ENCODE measurements at places on chromosomes 5 and 9.

GRCh38 chr5:109838157-109838556 is 148.4 kb downstream of the MAN2A1 start:
- no peak for DNase-seq

DNA sequence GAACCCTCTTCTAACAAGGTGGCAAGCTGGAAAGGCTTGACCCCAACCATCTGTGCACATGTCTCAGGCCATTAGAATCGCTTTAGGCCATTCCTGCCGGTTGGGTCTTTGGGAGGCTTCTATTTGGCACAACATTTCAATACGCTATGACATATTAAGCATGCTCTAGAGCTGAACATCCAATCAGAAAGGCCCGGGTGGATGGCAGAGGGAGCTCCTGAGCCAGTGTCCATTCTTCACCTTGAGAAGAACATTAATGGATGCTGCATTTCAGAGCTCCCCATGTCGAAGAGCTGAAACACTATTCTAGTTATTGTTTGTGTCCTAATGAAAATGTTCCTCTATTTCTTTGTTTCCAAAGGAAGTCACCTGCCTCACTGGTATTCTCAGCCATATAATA is 12.8 kb downstream of the SPATA9 start:
- no peak for DNase-seq

DNA sequence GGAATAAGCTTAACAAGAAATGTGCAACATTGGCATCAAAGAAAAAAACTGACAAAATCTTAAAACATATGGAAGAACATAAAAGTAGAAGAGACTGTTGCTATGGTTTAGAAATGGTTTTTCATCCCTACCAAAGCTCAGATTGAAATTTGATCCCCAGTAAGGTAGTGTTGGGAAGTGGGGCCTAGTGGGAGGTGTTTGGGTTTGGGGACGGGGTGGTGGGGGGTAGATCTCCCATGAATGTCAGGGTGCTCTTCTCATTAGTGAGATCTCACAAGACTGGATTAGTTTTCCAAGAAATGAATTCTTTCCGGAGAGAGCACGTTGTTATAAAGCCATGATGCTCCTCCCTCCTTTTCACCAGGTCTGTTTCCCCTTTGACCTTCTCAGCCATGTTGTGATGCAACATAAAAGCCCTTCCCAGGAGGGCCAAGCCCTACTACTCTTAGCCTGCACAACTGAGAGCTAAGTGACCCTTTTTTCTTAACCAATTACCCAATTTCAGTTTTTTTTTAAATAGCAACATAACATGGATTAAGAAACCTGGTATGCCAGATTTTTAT is 10.6 kb downstream of the TMEM167A start:
- DNase-seq: no peak

DNA sequence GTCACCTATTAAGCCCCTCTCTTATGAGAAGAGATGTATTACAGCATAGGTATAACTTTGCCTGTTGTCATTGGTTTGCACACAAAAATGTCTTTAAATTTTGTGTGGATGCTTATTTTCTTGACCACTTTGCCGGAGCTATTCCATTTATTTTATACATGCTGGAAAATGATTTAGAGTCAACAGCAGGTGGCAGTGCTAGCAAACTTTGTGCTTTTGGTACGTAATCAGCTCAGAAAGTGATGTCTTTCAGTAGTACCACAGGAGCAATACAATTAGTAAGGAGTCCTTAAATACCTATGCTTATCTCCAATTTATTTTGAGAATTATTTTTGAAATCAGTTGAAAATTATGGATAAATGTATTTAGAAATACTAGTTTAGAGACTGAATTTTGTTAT is 19.8 kb upstream of the NUDT12 start:
- peak; percentile 18 for DNase-seq

- DNase-seq: no peak
Observed at GRCh38 chr5:124697501-124697900, 48.9 kb downstream of the ZNF608 start.

DNA sequence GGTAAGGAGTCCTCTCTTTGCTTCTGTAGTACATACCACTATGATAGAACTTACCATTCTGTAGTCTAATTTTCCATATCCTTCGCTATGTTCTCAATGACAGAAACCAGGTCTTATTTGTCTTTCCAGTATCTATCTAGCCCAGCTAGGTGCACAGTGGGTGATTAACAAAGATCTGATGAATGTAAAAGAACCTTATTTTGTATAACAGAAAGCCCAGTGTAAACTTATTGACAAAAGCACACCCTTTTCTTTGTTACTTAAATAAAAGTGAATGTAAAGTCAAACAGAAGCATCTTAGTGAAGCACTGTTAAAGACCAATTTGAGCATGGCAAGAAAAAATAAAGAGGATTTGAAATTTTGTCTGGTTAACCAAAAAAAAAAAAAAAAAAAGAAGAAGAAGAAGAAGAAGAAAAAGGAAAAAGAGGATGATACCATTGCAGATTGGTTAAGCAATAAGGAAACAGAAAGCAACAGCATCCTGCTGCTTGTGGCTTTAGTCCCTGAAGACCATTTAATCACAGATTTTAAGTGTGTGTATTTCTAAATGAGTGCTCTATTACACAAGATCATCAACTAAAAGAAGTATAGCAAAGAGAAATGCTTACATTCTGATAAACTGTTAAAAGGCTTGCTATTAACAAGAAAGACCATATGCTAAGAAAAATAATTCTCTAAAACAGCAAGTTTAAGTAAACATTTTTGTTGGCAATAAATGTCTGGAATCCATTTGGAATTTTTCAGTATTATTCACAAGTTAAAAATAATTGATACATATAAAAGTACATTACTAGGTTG is 21.2 kb downstream of the MEGF9 start:
- DNase-seq: no peak

DNA sequence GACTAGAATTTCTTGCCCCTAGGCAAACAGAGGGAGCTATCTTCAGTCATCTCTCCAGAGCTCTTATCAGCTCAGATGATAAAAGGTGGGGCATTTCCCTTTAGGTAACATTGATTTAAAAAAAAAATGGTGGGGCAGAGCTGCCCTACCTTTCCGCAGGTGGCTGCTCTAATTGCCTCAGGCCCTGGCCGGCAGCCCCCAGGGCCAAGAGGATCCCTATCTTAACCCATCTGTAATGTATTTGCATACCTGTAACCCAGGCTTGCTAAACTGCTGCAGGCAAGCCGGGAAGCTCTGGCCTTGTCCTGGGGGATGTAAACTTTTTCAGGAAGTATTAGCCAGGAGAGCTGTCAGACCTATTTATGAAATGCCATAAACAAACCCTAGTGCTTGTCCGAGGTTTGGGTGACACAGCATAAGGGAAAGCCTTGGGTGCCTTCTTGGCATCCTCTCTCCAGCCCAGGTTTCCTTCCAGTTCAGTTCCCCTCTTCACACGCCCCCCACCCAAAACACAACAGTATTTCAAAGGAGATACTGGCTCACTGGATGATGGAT is 20.9 kb upstream of the ZSWIM6 start:
- no peak for DNase-seq

GRCh38 chr5:4625206-4625896 is 514.8 kb upstream of the ADAMTS16 start:
- no peak for DNase-seq

GRCh38 chr5:82374637-82375036 is 96.5 kb upstream of the RPS23 start:
- no peak for DNase-seq

DNA sequence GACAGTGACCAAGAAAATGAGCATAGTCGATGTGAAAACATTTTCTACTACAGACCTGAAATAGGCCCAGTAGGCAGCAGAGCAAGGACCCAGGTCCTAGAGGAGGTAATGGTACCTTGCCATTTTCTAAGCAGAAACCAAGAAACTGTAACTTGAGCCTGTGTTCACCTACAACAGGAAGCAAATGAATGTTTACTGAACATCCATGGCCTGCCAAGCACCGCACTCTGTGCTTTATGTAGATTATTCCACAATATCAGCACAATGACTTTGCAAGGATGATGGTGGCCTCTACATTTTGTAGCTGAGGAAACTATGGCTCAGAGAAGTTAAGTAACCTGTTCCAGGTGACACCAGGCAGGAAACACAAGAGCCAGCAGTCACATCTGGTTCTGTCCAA is 215.3 kb downstream of the SPOCK1 start:
- no peak for DNase-seq

DNA sequence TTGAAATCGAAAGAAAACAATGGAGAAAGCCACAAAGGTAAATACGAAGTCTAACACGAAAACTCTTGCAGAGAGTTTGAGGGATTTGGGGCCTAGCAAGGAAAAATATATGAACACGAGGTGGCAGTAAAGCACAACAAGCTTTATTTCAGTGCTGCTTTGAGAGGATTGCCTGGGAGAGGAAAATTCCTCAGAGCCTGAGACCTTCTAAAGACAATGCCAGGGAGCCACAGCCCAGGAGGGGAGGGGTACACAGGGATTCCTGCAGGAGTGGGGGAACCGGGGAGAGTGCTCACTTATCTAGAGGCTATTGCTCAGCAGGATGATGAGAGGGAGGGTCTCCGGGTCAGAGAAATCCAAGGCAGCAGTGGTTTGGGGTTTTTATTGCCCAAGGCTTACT is 134.9 kb upstream of the ADCY2 start:
- peak; percentile 19 for DNase-seq

GRCh38 chr9:107833295-107833694 is 343.7 kb upstream of the KLF4 start:
- no peak for DNase-seq

DNA sequence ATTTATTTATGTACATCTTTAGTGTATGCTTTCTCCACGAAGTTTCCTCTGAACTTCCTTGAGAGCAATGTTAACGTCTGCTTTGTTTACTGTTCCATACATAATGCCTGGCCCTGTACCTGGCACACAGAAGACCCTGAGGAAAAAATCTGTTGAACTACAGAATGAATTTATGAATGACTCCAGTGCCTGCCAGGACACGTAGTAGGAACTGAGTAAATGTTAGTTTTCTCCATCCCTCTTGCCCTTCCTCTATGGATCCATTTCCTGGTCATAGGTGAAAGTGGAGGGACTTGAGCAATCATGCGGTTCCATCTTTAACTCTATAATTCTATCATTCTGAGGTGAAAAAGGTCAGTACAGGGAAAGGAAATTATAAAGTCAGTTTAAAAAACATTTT is 117.7 kb downstream of the MAPKAP1 start:
- DNase-seq: no peak

GRCh38 chr5:124662181-124662781 is 84.2 kb downstream of the ZNF608 start:
- DNase-seq: peak; percentile 65

GRCh38 chr9:135849181-135849580 is 58.2 kb downstream of the CAMSAP1 start:
- DNase-seq: no peak

- no peak for DNase-seq
Observed at GRCh38 chr9:26058111-26058895, 380.1 kb upstream of the TUSC1 start.

DNA sequence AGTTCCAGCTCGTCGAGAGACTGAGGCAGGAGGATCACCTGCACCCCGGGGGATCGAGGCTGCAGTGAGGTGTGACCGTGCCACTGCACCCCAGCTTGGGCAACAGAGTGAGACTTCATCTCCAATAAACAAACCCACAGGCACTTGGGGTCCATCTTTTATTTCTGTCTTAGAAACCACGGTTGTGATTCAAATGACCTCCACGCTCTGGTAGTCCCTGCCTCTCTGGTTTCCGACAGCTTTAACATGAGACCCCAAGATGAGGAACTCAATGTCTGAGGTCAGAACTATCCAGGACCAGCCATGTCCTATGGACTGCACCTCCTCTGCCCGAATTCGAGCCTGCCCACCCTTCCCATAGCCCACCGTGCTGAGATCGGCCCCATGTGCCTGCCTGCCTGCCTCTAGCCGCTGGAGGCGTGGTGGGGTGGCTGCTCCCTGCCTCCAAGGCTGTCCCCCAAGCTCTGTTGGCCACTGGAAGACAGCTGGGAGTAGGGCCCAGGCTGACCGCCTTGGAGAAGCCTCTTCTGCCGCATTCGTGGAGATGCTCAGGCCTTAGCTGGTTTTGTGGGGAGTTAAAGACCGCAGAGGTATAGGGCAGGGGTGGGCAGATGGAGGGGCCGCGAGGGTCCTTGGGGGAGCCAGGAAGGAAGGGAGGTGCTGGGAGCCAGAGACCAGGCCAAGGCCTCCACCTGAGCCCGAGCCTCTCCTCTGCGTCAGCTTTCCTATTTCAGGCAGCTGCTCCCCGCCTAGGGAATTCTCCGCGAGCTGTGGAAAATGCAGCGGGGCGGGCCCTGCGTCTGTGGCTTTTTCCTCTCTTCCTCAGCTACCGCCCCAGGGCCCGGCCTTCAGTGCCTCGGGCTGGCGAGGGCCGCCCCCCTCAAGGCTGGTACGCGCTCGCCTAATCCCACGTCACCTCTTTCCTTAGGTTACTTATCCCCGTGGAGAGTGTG is 6.9 kb upstream of the WDR5 start:
- no peak for DNase-seq

DNA sequence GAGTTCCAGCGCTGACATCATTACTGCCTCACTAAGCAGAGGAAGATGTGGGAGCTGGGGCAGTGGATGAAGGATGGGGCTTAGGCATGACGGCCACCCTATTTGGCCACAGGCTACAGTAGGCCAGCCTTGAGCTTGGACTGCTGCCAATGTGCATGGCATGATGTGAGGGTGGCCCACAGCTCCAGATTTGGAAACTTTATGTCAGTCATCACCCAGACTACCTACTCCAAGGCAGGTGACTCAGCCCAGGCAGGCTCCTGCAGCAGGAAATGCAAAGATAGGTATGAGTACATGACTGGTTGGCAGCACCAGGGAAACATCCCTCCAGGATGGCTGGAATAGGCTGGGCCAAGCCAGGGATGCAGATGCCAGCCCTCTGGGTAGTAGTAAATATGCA is 303.6 kb downstream of the SPOCK1 start:
- DNase-seq: no peak

- no peak for DNase-seq
Observed at GRCh38 chr5:170450061-170450669, 53.7 kb upstream of the KCNIP1 start.

GRCh38 chr9:15160673-15161072 is 146.3 kb downstream of the TTC39B start:
- DNase-seq: no peak

DNA sequence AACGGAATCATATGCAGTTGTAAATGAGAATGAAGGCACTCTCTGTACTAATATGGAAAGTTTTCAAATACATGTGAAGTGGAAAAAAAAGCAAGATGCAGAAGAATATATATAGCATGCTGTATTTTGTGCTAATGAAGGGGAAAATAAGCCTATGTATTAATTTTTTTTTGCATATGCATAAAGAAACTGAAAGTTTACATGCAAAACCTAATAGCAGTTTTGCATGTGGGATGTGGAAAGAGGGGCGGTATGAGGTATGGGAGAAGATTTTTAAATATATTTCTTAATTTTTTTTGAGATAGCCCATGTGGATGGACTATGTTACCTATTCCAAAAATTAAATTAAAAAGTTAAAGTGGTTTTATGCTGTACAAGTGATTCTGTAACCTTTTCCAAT is 83.7 kb upstream of the IL12B start:
- DNase-seq: no peak
